ENCODE measurements at places on chromosomes 16 and 17. TPM values are rescaled to one million over a fixed set of nuclear protein-coding genes. Genes with fewer than 3 reads are reported as not detected.
A peak's percentile ranks its signal among the peaks of the same experiment; 100 is the strongest.

- no peak for DNase-seq
These were observed 1.2 kb upstream of the GLIS2 start for GRCh38 chr16:4314532-4315185.

DNA sequence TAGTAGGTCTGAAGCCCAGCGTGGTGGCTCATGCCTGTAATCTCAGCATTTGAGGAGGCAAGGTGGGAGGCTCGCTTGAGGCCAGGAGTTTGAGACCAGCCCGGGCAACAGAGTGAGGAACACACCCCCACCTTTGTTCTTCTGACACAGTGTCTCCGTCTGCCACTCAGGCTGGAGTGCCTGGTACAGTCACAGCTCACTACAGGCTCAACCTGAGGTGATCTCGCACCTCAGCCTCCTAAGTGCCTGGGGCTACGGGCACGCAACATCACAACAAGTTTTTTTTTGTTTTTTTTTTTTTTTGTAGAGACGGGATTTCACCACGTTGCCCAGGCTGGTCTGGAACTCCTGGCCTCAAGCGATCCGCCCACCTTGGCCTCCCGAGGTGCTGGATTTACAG lies 6.7 kb upstream of the TLCD3A start:
- no peak for DNase-seq

GRCh38 chr16:4358831-4359561 lies 7.9 kb upstream of the PAM16 start:
- DNase-seq: peak; percentile 80

GRCh38 chr17:27980043-27980442 lies 62.4 kb upstream of the NLK start:
- no peak for DNase-seq

DNA sequence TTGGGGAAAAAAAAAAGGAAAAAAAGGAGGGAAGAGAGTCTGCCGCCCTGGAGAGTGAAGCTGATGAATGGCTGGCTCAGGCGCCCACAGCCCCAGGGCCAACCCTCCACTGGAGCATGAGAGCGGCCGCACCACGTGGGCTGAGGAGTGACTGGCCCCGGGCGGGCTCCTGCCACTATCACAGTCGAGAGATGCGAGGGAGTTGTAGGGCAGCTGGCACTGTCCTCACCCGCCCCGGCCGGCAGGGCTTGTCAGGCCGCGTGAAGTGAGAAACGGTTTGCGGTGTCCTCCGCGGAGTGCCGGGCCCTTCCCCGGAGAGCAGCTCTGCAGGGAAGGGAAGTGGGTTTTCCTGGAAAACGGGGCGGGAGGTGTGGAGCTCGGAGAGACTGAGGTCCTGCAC lies 45.9 kb downstream of the JPH3 start:
- DNase-seq: no peak

GRCh38 chr17:7379134-7379533 lies 1.8 kb upstream of the TNK1 start:
- no peak for DNase-seq

- DNase-seq: no peak
These were observed 265.0 kb downstream of the RBFOX1 start for GRCh38 chr16:7597677-7598076.

DNA sequence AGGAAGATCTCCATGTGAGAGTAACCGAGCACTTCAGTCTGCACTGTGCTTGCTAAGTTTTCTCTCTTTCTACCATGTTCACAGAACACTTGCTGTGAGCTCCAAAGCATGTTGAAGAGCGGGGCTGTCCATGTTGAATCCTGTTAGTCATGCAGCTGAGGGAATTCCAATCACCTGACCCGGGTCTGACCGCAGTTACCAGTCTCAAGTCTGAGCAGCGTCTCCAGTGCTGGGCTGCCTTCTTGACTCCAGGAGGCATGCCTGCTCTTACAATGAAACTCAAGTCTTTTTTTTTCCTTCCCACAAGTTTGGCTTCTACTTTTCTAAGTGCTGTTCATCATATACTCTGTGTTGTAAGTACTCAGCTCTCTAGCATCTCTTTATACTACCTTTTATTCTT lies 44.3 kb downstream of the HOXB1 start:
- DNase-seq: no peak

- DNase-seq: no peak
These were observed 4.8 kb downstream of the CD2BP2 start for GRCh38 chr16:30350134-30350871.

DNA sequence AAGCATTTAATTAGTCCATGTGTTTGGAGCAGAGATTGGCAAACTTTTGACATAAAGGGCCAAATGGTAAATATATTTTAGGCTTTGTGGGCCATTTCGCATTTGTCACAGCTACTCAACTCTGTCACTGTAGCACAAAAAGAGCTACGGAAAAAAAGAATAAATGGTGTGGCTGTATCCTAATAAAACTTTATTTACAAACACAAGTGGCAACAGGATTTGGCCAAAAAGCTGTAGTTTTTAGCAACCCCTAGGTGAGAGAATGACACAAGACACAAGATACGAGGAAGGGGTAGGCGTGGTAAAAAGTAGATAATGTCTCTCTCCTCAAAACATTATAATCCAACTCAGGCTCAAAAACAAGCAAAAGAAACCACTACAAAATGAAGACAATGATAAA lies 66.5 kb downstream of the TTC19 start:
- DNase-seq: no peak

GRCh38 chr17:35801583-35802224 lies 6.3 kb upstream of the MMP28 start:
- DNase-seq: no peak

DNA sequence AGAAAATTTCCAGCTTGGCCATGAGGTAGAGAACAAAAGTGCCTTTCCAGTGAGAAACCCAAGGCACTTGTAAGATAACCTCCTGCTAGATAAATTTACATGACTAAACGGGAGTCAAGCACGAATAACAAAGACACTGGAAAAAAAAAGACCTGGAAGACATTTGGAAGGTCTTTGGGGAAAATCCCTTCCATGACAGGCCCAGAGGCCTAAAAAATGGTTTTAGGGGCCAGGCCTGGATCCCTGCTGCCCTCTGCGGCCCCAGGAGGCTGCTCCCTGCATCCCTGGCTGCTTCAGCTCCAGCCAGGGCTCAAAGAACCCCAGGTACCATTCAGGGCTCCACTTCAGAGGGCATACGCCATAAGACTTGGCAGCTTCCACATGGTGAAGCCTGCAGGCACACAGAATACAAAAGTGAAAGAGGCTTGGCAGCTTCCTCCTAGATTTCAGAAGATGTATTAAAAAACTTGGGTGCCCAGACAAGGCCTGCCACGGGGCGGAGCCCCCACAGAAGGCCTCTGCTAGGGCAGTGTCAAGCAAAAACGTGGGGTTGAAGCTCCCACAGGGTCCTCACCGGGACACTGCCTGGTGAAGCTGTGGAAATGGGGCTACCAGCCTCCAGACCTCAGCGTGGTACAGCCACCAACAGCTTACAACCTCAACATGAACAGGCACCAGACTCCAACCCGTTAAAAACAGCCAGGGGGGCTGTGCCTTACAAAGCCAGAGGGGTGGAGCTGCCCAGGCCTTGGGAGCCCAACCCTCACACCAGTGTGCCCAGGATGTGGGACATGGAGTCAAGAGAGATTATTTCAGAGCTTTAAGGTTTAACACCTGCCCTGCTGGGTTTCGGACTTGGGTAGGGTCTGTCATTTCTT lies 77.1 kb downstream of the SDK2 start:
- no peak for DNase-seq

DNA sequence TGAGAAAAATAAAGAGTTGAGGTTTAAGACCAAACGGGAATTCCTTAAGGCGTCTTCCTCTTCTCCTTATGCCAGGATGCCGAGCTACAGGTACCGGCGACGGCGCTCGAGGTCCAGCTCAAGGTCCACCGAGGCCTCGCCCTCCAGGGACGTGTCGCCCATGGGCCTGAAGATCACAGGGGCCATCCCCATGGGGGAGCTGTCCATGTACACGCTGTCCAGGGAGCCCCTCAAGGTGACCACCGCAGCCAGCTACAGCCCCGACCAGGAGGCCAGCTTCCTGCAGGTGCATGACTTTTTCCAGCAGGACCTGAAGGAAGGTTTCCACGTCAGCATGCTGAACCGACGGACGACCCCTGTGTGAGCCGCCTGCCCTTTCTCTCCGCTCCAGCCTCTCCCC lies 13.7 kb upstream of the CACNG1 start:
- no peak for DNase-seq

GRCh38 chr17:72354071-72354470 lies 233.3 kb downstream of the SOX9 start:
- DNase-seq: no peak

DNA sequence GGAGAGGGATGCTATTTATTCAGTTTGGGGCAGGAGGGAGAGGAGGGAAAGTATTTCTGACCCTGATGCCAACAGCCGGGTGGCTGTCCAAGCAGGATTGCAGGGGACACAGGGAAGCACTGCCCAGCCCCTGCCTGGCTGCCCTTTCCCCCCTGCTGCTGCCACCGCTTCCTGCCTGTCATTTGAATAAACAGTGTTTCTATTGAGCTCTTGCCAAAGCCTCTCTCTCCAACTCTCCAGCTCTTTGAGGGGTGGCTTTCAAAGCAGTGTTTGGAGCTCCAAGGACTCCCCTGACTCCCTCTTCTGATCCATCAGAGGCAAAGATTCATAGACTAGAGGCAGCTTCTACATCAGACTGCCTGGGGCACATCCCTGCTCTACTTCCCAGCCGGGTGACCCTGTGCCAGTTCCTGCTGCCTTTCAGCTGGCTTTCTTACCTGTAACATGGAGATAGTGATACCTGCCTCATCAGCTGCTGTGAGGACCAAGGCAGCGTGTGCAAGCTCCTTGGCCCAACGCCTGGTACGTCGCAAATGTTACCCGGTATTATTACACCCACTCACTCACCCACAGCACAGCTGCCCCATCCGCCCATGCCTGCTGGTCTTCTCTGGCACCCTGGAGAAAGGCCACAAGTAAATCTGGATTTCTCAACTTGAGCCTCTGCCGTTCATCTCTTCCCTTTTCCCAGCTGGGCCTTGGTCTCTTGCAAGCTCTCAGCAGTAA lies 9.5 kb downstream of the PROCA1 start:
- DNase-seq: no peak

ODAD4 gene
- polyA plus RNA-seq: 0.07 TPM

PRDM7 gene
- polyA plus RNA-seq: not detected

SHPK gene
- 17.4 TPM for polyA plus RNA-seq

PLXDC1 gene
- 0.14 TPM for polyA plus RNA-seq

DGKE gene
- polyA plus RNA-seq: 1.3 TPM

KREMEN2 gene
- not detected for polyA plus RNA-seq
